ENCODE measurements at places on chromosomes 13 and 19. TPM values are rescaled to one million over a fixed set of nuclear protein-coding genes. Genes with fewer than 3 reads are reported as not detected.

Gene LYL1
- 13.8 TPM for total RNA-seq

Gene CEACAM16
- total RNA-seq, result not detected

Gene LGALS7B
- not detected for total RNA-seq

Gene TTYH1
- 1.5 TPM for total RNA-seq

Gene SELENOV
- total RNA-seq, result not detected

Gene NLRP5
- not detected for total RNA-seq

Gene ZNF415
- 12.0 TPM for total RNA-seq

Gene KLK13
- not detected for total RNA-seq

Gene RUBCNL
- 4.6 TPM for total RNA-seq

Gene PALM
- 49.4 TPM for total RNA-seq

Gene DNASE2
- total RNA-seq, result 34.7 TPM

Gene ARHGAP35
- total RNA-seq, result 53.6 TPM

Gene TNFSF13B
- total RNA-seq, result 5.3 TPM

Gene CCDC70
- total RNA-seq, result not detected

Gene CAB39L
- 16.0 TPM for total RNA-seq

Gene SPRYD7
- 6.6 TPM for total RNA-seq

Gene LGALS14
- total RNA-seq, result not detected

Gene LGI4
- 7.5 TPM for total RNA-seq

Gene SEMA6B
- 17.7 TPM for total RNA-seq

Gene SPINT2
- 381 TPM for total RNA-seq

Gene ZSCAN1
- 0.98 TPM for total RNA-seq

Gene SMAD9
- 13.1 TPM for total RNA-seq

Gene VASP
- 105 TPM for total RNA-seq

Gene SERPINE3
- not detected for total RNA-seq

Gene CRB3
- total RNA-seq, result 58.2 TPM

Gene ZGLP1
- total RNA-seq, result 4.6 TPM
